NT2/D1 (cell line): ENCODE measurements at places on chromosomes 2 and 18.
A peak's percentile ranks its signal among the peaks of the same experiment; 100 is the strongest.

- DNase-seq: no peak
Measured at GRCh38 chr2:236979664-236980063, 106.0 kb upstream of the COPS8 start.

GRCh38 chr2:28101892-28102291, 211.4 kb downstream of the BABAM2 start:
- DNase-seq: no peak

GRCh38 chr2:120415728-120416509, 70.0 kb downstream of the INHBB start:
- no peak for DNase-seq

GRCh38 chr2:182522405-182522896, 95.6 kb upstream of the PDE1A start:
- DNase-seq: no peak

- DNase-seq: no peak
Measured at GRCh38 chr2:197877038-197877437, 72.6 kb downstream of the PLCL1 start.

GRCh38 chr2:53403792-53404413, 363.7 kb upstream of the CHAC2 start:
- DNase-seq: no peak

- no peak for DNase-seq
Measured at GRCh38 chr18:69871363-69871762, 76.3 kb downstream of the CD226 start.

DNA sequence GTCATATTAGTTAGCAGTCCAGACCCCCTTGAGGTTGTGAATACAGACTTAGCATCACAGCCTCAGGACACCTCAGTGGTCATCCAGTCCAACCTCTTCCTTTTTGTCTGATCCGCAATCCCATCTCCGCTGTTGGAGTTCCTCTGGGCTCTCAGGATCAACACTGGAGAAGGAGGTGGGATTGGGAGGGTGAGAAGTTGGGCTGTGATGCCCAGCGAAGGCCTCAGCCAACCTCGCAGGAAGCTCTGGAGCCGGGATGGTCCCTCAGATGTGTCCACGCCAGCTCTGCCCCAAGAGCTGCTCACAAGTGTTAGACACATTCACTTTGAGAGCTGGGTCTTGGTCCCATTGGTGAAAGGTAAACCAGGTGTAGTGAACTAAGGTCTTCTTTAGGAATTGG, 74.9 kb upstream of the AFF3 start:
- DNase-seq: no peak

GRCh38 chr2:217857624-217858506, 144.9 kb downstream of the TNS1 start:
- no peak for DNase-seq

GRCh38 chr2:218071218-218071937, 2.3 kb downstream of the RUFY4 start:
- no peak for DNase-seq

DNA sequence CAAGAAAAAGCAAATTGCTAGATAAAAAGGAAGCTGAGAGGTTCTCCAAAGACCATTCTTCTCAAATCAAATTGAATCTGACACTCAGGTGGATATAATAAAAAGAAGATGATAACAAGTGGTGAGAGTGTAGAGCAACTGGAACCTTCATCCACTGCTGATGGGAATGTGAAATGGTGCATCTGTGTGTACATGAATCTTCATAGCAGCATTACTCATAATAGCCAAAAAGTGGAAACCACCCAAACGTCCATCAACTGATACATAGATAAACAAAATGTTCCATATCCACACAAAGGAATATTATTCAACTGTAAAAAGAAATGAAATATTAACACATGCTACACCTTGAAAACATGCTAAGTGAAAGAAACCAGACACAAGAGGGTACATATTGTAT, 357.2 kb upstream of the EPHA4 start:
- DNase-seq: no peak

GRCh38 chr2:175687465-175687864, 314.6 kb downstream of the LNPK start:
- no peak for DNase-seq

GRCh38 chr2:71586471-71586870, 133.1 kb downstream of the DYSF start:
- DNase-seq: no peak

- DNase-seq: peak; percentile 77
Measured at GRCh38 chr2:144524118-144525009, 4.4 kb upstream of the ZEB2 start.
